ENCODE measurements at places on chromosomes 11 and 22. TPM values are rescaled to one million over a fixed set of nuclear protein-coding genes. Genes with fewer than 3 reads are reported as not detected.

DNA sequence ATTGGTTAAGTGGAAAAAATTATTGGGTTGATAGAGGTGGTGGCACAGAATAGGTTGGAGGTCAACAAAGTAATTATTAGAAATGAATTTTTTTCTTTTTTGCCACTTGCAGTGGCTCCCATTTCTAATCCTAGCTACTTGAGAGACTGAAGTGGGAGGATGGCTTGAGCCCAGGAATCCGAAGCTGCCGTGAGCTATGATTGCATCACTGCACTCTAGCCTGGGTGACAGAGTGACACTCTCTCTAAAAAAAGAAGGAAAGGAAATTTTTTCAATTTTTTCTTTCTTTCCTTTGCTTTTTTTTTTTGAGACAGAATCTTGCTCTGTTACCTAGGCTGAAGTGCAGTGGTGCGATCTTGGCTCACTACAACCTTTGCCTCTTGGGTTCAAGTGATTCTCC is 2.2 kb upstream of the BCO2 start:
- peak; percentile 33 for DNase-seq

GRCh38 chr11:20501252-20501651 is 98.2 kb upstream of the SLC6A5 start:
- DNase-seq = no peak

Gene NAALADL1
- total RNA-seq = 0.47 TPM

DNA sequence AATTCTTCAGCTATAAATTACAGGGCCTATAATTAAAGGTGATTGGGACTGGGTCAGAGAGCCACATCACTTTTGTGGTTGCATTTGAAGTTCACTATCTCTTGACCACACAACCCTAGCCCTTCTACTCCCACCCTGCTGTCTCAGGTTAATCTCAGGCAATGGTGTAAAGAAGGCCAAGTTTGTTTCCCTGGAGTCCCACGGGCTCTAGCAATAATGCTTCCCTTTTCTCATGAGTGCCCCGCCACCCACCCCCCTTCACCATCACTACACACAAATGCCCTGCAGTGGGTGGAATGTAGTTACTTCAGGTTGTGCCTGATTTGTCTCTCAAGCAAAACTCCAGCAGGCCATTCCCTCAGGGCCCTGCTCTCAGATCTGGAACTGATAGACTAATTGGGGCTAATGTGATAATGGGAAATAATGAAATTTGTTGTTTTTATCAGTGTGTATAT is 1.8 kb upstream of the EHF start:
- no peak for DNase-seq

DNA sequence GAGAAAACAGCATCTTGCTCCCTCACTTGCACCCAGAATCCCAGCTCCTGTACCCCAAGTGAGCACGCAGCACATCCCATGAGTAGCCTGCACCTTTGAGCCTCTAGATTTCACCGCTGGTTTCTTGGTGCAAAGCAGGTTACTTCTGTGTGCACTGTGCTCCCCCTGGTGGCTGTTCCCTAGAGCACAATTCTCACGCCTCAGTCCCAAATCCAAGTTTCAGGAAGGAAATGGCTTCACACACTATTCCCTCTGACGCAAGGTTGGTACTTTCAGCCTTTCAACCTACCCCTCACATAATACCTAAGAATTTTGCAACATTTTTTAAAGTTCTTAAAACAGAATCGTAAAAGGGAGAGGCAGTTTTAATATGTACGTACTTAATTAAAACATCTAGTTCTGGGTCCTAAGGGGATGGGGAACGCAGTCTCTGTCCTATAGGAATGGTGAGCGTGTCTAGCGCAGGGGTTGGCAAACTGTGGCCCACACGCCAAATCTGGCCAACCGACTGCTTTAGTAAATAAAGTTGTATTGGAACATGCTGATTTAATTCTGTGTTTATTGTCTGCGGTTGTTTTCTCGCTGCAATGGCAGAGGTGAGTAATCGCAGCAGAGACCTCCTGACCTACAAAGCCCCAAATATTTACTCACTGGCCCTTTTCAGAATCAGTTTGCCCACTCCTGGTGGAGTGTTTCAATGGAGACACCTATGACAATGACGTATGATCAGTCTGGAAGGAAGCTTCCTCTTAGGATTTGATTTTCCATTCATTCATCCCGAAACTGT is 27.5 kb downstream of the DHCR7 start:
- peak; percentile 61 for DNase-seq

Gene PGA5
- not detected for total RNA-seq

DNA sequence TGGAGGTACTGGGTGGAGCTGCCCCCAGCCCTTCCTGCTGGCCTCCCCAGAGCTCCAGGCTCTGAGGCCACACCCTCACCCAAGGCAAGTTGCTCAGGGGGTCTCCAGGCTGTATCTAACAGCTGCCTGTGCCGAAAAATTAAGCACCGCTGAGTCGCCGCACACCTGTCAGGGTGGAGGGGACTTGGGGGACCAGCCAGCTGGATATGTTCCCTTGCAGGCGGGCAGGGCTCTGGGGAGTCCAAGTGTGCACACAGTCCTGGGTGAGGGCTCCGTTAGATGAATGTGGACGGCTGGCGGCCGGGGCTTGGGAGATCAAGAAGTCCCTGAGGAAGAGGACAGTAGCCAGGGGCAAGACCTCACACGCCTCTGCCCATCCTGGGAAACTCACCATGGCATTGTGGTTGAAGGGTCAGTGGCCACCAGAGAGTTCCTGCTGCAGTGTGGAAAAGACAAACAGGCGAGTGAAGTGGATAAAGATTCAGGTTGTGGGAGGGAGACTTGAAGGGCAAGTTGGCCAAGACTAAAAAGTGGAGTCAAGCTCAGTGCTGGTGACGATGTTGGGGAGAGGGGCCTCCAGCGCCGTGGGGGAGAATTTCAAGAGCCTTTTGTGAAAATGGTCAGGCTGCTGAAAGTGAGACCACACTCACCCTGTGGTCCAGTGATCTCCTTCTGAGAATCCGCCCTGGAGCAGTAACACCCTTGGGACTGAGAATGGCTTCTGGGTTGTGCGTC is 69.6 kb downstream of the CDKN1C start:
- DNase-seq = no peak

DNA sequence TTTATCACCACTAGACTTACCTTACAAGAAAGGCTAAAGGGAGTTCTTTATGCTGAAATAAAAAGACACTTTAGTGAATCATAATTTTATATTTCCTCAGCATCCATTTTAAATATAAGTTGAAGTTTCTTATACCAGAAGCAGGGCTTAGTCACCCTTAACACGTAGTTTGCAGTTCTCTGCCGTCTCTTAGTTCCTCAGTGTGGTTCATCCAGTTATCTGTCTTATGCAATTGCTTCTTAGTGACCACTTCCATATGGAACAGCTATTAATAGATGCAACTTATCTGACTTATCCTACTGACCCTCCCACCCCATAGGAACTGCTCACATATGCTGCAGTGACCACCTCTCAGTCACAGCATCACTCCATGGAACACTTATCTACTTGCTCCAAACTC is 11.7 kb upstream of the SLC36A4 start:
- no peak for DNase-seq

GRCh38 chr11:69087811-69088210 is 39.1 kb downstream of the TPCN2 start:
- no peak for DNase-seq

DNA sequence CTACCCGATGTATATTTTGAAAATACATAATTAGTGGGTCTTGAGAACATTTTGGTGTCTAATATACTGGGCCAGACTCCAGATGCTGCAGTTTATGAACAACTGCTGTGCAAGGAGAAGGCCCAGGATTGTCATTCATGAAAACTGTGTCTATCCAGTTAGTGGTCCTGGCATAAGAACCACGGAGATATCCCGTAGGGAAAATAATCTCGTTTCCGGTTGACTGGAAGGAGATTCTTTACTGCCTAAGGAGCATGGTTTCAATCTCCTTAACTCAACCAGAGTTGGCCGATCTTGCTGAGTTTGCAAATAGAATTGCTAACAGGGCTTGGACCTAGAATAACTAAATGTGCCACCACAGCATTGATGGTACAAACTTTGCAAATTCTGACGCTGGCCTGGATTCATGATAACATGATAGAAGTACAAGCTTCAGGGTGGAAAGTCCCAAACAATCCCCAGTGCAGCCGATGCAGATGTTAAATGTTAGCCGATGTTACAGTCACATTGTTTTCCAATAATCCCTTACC is 4.6 kb upstream of the RTCB start:
- DNase-seq = no peak

GRCh38 chr11:115644856-115645255 is 140.6 kb upstream of the CADM1 start:
- no peak for DNase-seq

- no peak for DNase-seq
Measured at GRCh38 chr11:108863528-108863927, 198.7 kb downstream of the DDX10 start.

DNA sequence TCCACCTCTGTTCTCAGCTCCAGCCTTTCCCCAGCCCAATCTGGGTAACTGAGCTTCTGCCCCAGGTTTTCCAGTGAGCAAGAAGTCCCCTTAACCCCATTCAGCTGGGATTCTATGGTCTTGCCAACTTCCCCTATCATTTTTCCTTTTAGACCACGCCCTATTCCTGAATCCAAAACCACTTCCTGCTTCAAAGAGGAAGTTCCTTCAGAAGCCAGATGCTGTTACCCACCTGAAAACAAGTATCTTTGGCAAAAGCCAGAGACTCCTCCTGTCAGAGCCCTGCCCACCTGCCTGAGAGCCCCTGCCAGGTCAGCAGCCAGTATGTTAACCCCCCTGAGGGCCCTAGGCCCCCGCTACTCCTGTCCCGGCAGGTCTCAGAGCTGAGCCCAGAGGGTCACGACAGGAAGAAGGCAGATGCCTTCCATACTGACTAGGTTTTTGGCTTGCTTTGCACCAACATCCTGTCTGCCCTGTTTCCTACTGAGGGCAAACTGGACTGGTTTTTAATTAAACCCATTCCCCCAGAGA is 20.3 kb upstream of the MICAL2 start:
- DNase-seq = peak; percentile 94

- no peak for DNase-seq
Measured at GRCh38 chr11:19368726-19369375, 128.1 kb upstream of the E2F8 start.

Gene OR5A1
- not detected for total RNA-seq

Gene SMIM35
- total RNA-seq = not detected
